ENCODE measurements at places on chromosomes 7 and 10. TPM values are rescaled to one million over a fixed set of nuclear protein-coding genes. Genes with fewer than 3 reads are reported as not detected.

DNA sequence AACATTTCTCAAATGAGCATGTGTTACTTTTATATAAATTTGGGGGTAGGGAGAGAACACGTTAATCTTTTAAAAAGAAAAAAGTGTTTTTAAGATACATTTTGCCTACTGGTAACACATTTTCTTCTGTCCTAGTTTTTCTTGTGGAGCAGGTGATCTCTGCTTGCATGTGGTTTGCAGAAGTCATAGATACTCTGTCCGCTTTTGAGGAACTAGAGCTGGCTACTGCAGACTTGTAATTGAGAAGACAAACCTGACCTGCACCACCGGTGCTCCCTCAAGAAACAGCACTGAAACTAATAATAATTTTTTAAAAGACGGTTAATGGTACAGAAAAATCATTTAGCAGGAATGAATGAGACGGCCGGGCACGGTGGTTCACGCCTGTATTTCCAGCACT, 243.1 kb downstream of the KIAA1217 start:
- peaks cover 27% of the 10 kb centered on the region for H3K4me1 ChIP-seq
- no peak overlapping the region for H3K4me3 ChIP-seq
- H3K36me3 ChIP-seq, result peaks cover 15% of the 10 kb centered on the region
- no peak for DNase-seq

Gene ST8SIA6
- 0.36 TPM for total RNA-seq

Gene ZNF853
- total RNA-seq, result 13.7 TPM

DNA sequence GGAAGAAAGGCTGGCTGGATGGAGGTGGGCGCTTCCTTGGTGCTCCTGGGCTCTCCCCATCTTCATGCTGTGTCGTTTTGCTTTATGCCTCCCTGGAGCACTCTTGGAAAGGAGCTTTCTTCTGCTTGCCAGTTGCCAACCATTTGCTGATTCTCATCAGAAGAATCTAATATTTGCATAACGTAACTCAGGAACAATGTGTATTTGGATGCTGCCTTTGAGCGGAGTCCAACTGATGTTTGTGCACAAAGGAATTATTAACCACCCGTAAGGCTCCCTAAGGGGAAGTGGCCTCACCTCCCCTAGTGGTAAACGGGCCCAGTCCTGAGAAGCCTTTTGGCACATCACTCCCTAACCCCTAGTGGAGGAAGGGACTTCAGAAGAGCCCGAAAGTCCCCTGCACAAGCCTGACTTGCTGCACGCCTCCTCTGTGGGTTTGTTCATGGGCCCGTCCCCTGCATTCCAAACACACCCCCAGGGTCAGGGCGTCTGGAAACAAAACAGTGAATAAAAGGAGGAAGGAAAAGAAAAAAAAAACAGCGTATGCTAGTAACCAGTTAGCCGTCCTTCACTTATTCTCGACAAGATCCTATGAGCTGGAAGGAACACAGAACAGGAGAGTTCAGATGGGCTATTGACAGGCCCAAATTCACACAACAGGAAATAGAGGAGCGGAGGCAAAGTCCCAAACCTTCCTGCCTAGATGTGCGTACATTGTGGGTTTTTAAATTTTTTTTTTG, 602.2 kb downstream of the LRMDA start:
- no peak overlapping the region for H3K4me3 ChIP-seq
- H3K27me3 ChIP-seq, result peaks cover 3% of the 10 kb centered on the region
- peaks cover 34% of the 10 kb centered on the region for H3K4me1 ChIP-seq
- H3K36me3 ChIP-seq, result peaks cover 2% of the 10 kb centered on the region
- DNase-seq, result no peak
- H3K27ac ChIP-seq, result peak overlapping the region; percentile 41

DNA sequence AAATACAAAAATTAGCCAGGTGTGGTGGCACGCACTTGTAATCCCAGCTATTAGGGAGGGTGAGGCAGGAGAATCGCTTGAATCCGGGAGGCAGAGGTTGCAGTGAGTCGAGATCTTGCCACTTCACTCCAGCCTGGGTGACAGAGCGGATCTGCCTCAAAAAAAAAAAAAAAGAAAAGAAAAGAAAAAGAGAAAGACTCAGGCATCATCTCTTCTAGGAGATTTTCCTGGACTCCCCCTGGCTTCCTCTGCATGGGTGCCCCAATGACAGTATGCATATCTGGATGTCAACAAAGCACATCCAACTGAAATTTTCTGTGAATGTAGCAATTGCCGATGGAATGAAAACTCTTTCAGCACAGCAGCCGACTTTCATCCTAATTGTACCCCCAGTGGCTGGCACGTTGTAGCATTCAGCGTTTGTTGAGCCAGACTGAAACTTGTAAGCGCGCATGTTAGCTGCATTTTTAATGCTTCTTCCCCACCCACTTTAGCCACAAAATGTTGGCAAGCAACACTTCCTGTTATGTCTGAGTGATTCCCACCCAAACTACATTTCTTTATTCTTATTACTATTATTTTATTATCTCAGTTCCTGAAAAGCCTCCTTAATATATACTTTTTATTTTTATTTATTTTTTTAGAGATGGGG, 70.2 kb downstream of the PRTFDC1 start:
- peaks cover 3% of the 10 kb centered on the region for H3K36me3 ChIP-seq
- H3K4me1 ChIP-seq, result peaks cover 9% of the 10 kb centered on the region
- H3K27me3 ChIP-seq, result no peaks in the 10 kb centered on the region
- no peak overlapping the region for H3K4me3 ChIP-seq
- no peak for DNase-seq

Gene TAS2R3
- total RNA-seq, result 3.9 TPM

Gene SPDYE1
- not detected for total RNA-seq

DNA sequence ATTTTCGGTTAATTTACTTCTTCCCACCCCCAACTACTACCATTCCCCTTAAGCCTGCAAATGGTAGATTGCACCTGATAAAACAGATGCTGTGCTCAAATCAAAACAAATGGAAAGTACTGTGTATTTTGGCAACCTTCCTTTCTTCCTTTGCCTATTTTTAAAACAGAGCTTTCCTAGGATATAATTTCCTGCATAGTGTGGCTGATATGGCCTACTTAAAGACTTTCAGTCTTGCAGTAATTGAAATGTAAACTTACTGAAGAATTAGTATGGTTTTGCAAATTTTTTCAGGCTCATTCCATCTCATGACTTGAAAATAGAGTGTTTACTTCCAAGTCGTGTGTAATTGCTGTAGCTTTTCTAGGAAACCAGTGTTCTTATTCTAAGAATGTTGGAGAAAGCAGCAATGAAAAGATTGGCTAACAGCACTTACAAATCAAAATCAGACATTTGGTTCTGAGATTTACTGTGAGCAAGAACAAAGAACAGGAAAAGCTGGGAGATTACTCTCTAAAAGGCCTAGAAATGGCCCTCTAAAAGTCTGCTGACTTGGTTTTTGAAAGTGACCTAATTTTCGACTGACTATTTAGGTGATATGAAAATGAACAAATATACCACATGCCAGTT, 52.0 kb downstream of the REEP3 start:
- H3K4me3 ChIP-seq, result no peak overlapping the region
- H3K4me1 ChIP-seq, result peaks cover 8% of the 10 kb centered on the region
- peaks cover 14% of the 10 kb centered on the region for H3K36me3 ChIP-seq
- H3K27me3 ChIP-seq, result no peaks in the 10 kb centered on the region
- DNase-seq, result no peak
- H3K27ac ChIP-seq, result peak overlapping the region; percentile 85

DNA sequence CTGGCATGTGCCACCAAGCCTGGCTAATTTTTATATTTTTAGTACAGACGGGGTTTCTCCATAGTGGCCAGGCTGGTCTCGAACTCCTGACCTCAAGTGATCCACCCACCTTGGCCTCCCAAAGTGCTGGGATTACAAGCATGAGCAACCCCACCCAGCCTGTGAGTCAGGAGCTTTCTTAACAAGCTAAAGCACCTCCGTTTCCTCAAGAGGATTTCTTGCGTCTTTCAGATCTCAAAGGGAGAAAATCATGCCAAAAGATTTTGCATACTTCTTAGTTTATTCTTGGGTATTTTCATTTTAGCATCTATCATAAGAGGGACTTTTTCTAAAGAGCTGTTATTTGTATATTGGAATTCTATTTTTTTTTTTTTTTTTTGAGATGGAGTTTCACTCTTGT, 47.9 kb upstream of the FOXK1 start:
- H3K4me3 ChIP-seq, result no peak overlapping the region
- H3K27me3 ChIP-seq, result peaks cover 13% of the 10 kb centered on the region
- no peak overlapping the region for H3K27ac ChIP-seq
- H3K4me1 ChIP-seq, result peaks cover 4% of the 10 kb centered on the region
- no peaks in the 10 kb centered on the region for H3K36me3 ChIP-seq

- H3K4me1 ChIP-seq, result peaks cover 19% of the 10 kb centered on the region
- H3K4me3 ChIP-seq, result no peak overlapping the region
- peaks cover 12% of the 10 kb centered on the region for H3K36me3 ChIP-seq
- DNase-seq, result no peak
These were observed 3.5 kb downstream of the EXOSC1 start for GRCh38 chr10:97442277-97442676.

- peaks cover 8% of the 10 kb centered on the region for H3K27me3 ChIP-seq
- no peak overlapping the region for H3K27ac ChIP-seq
- no peaks in the 10 kb centered on the region for H3K4me1 ChIP-seq
- H3K4me3 ChIP-seq, result no peak overlapping the region
These were observed 165.9 kb upstream of the PODXL start for GRCh38 chr7:131722371-131722770.
